ENCODE measurements at places on chromosomes 11 and 22.

DNA sequence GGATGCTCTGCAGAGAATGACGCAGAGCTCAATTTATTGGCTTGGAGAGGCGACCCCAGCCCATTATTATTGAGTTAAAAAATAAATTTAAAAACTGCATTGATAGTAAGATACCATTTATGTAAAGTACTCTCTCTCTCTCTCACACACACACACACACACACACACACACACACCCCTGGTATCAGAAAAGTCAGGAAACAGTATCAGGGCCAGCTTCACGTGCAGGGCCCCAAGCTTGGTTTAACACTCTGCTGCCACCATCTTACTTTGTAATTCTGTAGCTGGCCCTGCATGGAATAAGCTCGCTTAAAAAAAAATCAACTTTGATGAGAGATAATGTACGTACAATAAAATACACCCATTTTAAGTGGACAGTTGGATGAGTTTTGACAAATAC is 59.8 kb upstream of the CD5 start:
- DNase-seq: no peak

- no peak for DNase-seq
Observed at GRCh38 chr11:35031867-35032266, 107.1 kb upstream of the CD44 start.

DNA sequence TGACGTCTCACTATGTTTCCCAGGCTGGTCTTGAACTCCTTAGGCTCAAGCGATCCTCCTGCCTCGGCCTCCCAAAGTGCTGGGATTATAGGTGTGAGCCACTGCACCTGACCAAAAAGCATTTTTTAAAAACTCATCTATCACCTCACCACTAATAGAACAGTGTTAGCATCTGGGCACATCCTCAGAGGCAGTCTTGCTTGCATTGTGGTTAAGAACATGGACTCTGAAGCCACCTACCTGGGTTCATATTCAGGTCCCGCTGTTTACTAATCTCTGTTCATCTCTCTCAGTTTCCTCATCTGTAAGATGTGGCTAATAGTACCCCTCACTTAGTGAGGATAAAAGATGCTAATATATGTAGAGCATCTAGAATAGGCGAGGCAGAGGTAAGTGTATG is 90.6 kb downstream of the PACS1 start:
- DNase-seq: no peak

DNA sequence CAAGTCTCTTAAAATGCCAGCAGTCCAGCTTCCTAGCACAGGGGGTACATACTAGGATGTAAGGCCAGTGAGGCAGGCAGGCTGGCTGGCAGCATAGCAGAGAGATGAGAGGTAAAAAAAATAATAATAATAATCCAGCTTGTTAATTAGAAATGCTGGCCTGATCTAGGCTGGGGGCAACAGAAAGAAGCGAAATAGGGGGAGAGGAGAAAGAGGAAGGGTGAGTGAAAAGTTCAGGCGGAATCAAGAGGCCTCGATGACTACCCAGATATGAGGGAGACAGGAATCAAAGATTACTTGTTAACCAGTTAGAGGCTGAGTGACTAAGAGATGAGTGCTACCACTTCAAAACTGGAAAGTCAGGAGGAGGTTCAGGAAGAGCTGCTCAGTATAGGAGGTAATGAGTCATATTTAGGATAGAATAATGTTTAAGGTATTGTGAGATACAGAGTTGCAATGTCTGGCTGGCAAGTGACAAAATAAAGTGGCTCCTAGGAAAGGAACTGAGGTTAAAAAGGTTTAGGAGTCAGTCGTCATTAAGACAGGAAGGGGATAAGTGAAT is 2.8 kb downstream of the ALKBH8 start:
- no peak for DNase-seq

- no peak for DNase-seq
Observed at GRCh38 chr11:122270535-122270934, 154.5 kb upstream of the BLID start.

GRCh38 chr11:82980292-82980691 is 78.8 kb downstream of the DDIAS start:
- peak; percentile 64 for DNase-seq

DNA sequence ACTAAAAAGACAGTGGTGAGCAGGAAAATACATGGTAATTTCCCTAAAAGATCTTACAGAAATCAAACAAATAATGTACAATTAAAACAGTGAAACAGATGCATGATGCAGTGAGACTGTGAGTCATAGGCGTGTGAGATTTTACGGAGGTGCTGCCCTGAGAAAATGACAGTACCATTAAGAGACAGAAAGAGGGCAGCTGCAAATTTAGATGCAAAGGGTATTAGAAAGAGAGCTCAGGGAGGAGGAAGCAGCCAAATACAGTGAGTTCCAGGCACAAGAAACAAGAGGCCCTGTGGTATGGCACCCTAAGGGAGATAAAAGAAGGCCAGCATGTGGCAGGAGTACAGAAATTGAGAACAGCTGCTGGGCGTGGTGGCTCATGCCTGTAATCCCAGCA is 88.5 kb upstream of the FIBIN start:
- peak; percentile 60 for DNase-seq

DNA sequence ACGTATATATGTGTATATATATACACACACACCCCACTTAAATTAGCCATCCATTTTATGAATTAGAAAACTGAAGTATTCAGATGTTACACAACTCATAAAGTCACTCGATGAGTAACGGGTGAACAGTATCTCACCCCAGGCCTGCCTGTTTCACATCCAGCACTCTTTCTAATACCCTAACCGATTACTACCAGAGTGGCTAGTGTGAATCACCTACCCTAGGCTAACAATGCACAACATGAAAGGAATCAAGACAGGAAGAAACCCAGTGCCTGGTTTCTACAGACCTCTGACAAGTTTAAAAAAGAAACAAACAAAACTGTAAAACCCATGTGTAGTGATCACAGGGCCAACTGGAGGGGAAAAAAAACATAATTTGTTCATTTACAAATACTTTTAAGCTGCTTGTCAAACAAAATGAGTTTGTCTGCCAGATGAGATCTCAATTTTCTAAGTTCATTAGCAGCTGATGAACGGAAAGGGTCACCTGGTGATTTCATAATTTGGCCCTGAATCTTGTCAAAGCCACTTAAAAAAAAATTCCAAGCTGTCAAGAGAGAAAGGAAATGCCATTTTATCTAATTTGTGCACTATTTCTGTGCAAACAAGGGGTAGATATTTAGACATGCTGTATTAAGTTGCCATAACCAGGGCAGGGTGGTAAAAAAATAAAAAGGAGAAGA is 134.8 kb downstream of the LARGE1 start:
- DNase-seq: peak; percentile 87

DNA sequence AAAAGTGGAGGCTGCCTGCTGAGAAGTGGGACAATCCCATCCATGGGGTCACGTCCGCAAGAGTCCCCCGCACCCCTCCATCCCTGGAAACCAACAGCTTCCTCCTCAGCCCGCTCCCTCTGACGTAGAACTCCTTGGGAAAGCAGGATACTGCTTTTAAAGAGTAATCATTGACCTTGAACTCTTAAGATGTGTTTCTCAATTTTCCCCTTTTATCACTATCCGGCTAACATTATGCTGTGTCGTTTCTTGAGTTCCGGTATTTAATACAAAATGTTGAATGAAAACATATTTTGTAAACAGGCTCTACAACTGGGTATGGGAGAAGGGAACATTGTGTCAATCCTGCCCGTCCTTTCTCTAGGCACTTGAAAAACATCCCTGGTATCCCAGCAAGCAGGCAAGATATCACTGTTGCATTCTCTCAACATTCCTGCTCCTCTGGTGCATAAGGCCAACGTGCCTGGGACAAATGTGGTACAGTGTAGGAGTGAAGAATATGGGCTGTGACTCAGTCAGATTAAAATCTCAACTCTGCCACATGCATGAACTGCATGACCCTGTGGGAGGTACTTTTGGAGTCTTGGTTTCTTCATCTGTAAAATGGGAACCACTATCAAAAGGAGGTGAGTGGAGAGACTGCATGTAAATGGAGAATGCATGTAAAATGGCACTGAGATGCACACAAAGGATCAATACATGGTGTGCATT is 52.8 kb downstream of the WT1 start:
- no peak for DNase-seq
